Activated naive CD4-positive, alpha-beta T cell treated with Interleukin-2 at 50 U/mL for 16 hours (primary cell): ENCODE measurements at places on chromosomes 5 and 9.

- no peak for DNase-seq
Measured at GRCh38 chr5:53480416-53481158, at the start of gene FST. Gene FST, plus strand, starts transcription at chr5:53480629. Its CDS starts 163 bp downstream, at chr5:53480792.

- DNase-seq = no peak
Measured at GRCh38 chr9:112063151-112063550, 111.9 kb downstream of the SUSD1 start.

DNA sequence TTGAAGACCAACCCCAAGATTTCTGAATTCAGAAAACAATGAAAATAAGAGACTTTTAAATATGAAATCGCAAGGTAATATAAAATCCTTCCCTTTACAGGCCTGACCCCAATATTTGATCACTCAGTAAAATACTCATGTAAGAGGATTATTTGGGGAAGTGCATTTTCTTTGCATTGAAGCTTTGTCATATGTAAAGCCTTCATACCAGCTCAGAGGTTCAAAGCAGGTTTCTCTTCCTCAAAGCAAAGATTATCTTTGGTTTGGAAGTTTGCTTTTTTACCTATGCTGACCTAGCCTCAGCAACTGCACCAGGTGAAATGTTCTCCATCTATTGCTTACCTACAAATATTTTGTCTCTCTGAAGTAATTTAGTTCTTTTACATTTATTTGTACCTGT, 106.5 kb upstream of the PARP8 start:
- no peak for DNase-seq

GRCh38 chr9:121688146-121688680, 36.8 kb downstream of the DAB2IP start:
- DNase-seq = no peak

DNA sequence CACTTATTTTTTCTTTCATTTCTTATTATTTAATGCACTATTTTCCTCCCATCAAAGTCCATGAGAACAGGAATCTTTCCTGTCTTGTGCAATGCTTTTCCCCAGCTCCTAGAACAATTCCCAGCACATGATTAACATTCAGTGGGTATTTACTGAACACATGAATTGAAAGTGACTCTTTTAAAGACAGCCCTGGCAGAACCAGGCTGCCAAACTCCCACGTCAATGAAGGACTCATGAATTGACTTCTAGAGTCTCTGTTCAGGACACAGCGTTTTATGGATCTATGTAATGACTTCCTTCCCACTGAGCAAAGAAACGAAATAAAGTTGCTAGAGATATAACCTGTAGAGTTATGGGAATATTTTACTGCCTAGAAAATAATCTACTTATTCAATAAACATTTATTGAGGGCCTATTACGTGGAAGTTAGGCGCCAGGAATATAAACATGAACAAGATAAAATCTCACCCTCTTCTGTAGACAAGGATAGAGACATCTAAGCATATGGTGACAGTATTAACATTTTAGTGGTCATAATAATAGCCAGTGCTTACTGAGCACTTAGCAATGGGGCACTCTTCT, 485.9 kb upstream of the KLF4 start:
- no peak for DNase-seq

DNA sequence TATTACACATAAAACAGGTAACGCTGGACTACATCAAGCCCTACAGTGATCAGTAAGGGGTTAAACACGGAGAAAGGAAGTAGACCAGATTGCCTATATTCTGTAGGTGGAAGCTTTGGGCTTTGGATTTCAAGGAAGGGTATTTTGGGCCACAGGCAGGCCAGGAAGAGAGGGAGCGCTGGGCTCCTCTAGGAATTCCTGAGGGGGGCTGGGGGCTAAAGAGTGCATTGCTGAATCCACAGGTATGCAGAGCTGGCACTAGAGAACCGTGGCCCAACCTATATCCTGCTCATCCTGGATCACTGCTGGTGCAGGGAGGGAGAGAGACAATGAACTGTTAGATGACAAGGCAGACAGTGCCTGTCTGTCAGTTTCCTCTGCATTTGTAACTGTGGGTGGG, 367.1 kb downstream of the CSNK1G3 start:
- DNase-seq = no peak

DNA sequence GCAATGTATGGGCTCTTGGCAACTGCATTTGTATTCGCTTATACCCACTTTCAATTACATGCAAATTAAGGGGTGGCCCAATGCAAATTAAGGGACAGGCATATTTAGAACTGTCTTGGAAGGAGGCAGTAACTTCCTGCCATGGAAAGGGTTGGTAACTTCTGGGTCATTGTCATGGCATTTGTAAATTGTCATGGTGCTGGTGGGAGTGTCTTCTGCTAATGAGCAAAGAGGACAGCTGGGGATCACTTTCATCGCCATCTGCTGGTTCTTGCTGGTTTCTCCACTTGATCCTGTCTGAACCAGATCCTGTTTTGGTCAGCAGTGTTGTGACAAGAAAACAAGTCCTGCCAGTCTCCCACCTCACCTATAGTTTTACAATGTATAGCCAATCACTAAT, 23.3 kb upstream of the UGT3A2 start:
- DNase-seq = no peak

DNA sequence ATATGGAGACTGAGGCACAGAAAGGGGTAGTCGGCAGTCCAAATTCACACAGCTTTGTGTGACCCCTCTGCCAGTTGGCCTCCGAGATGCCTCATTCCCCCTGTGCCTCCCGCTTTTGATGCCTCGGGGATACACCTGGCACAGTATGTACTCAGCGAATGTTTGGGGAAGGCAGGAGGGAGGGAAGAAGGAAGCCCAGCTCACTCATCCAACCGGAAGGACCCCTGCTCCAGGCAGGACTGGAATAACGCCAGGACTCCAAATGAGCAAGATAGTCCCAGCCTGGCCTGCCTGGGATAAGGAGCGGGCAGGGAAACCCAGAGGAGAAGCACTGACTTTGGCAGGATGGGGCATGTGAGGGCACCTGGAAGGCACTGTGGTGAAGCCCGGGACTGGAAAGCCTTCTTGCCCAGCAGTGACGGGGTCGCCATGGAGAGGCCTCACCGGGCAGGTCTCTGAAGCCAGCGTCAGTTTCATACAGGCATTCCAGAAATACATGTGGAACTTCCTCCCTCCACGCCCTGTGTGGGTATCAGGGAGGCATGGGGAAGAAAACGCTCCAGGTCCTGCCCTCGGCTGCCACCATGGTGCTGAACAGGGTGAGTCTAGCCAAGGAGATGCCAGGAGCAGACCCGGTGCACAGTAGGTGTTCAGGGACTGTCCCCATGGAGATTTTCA, 20.3 kb downstream of the LMX1B start:
- no peak for DNase-seq

- no peak for DNase-seq
Measured at GRCh38 chr5:120843390-120843980, 379.4 kb downstream of the PRR16 start.

GRCh38 chr5:76682387-76682786, 33.5 kb upstream of the F2R start:
- no peak for DNase-seq

GRCh38 chr9:114899461-114899860, 30.9 kb downstream of the TNFSF8 start:
- DNase-seq = no peak

DNA sequence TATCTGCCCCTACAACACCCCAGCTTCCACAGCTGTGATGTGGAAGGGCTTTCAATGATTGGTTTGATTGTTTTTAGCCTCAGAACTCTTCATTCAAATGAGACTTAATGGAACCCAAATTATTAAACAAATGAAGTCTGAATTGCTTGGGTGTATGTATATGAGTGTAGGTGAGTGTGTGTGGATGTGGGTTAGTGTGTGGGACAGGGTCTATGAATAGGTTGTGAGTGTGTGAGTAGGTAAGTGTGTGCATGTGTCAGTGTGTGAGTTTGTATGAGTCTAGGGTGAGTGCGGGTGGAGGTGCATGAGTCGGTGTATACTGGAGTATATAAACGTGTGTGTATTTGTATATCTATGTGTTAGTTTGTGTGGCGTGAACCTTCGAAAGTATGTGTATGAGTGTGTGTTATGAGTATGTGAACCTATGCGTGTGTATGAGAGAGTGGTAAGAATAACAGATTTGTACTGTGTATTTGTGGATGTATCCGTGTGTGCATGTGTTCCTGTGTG, 26.9 kb downstream of the COL15A1 start:
- no peak for DNase-seq

DNA sequence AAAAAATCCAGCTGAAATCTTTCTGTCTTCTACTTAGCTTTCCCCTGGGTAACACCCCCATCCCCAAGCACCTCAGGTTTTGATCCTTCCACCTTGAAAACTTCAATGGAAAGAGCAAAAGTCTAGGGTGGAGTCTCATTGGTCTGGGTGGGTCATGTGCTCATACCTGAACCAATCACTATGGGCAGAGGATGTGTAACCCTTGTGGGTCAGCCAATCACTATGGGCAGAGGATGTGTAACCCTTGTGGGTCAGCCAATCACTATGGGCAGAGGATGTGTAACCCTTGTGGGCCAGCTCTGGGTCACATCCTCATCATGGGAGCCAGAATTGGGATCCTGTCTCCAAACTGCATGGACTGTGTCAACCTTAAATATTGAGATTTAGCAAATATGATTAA, 18.5 kb downstream of the NAIF1 start:
- DNase-seq = no peak

DNA sequence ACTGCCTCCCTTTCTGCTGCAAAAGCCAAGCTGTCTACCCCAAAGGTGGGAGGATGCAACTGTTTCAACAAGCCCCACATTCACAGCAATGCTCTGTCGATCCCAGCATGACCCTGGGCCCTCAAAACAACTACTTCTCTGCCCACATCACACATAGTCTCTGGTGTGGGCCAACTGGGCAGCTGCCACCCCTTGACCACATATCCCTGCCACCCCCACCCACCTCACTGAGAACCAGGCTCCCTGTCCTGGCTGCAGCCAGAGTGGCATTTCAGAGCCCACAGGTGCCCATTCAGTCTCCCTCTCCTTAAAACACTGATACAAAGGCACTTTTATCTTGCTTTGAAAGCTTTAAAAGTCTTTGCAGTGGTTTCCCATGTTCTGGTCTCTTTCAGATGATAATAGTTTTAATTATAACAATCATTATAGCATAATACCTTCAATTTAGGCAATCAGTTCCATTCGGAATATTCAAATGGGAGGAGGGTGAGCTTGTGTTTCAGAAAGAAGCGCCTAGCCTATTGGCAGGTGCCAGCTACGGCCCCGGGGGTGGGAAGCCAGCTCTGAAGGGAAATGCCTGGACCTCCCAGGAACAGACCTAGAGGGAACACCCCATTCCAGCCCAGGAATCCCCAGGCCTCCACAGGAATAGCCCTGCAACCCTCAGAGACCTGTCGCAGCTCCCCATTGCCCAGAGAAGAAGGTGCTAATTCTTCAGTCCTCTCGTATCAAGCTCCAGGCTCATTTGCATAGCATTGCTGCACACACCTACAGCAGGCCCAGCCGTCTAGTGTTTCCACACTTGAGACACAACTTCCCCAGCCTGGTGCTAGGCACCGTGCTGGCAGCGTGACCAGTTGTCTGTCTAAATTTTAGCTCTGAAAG, 90.8 kb downstream of the C5orf15 start:
- no peak for DNase-seq

- no peak for DNase-seq
Measured at GRCh38 chr9:98380065-98380681, 124.7 kb upstream of the TBC1D2 start.
